ENCODE measurements at places on chromosomes 4 and X. TPM values are rescaled to one million over a fixed set of nuclear protein-coding genes. Genes with fewer than 3 reads are reported as not detected.
A peak's percentile ranks its signal among the peaks of the same experiment; 100 is the strongest.

DNA sequence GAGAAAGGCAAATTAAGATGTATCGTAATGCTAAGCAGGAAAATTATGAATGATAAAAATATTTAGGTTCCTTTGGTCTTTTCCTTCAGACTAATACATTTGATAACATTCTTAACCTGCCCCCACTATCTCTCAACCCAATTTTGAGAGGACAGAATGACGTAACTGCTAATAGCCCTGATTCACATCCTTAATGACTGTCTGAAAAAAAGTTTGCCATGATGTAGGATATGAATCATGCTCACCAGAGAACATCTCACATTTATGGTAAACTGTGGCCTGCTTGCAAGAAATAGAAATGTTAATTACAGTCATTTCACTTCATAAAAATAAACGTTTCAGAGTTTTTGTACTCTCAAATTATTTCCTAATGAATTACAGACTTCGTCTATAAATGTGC, 128.0 kb upstream of the VEGFC start:
- no peak for DNase-seq
- H3K4me3 ChIP-seq: no peak overlapping the region
- no peaks in the 10 kb centered on the region for H3K36me3 ChIP-seq
- H3K4me1 ChIP-seq: no peaks in the 10 kb centered on the region
- H3K27me3 ChIP-seq: no peaks in the 10 kb centered on the region

DNA sequence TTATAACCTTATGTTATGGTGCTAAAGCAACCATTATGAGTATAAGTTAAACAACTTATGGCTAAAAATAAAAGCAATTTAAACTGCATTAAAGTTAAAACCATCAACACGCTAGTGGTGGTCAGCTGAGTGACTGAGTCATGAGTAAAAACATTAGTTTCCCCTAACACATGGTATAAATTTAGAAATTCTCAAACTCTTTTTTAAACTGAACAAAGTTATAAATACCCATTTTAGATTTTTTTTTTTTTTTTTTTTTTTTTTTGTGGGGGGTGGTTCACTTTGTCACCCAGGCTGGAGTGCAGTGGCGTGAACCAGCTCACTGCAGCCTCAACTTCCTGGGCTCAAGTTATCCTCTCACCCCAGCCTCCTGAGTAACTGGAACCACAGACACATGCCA, 5.4 kb upstream of the BBS7 start:
- no peak overlapping the region for H3K27ac ChIP-seq
- H3K4me3 ChIP-seq: no peak overlapping the region
- peaks cover 39% of the 10 kb centered on the region for H3K27me3 ChIP-seq
- H3K4me1 ChIP-seq: peaks cover 11% of the 10 kb centered on the region

DNA sequence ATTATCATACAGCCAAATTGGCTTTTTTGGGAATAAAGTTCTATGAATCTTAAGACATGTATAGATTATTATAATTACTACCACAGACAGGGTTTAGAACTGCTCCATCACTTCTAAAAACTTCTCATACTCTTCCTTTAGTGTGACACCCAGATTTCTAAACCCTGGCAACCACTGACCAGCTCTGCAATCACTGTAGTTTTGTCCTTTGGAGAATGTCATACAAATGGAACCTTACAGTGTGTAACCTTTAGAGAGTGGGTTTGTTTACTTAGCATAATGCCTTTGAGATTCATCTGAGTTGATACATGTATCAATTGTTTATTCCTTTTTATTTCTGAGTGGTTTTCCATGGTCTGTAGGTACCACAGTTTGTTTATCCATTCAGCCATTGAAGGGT, 95.0 kb downstream of the TMEM164 start:
- H3K27ac ChIP-seq: no peak overlapping the region
- no peaks in the 10 kb centered on the region for H3K27me3 ChIP-seq
- H3K4me3 ChIP-seq: no peak overlapping the region
- no peak for DNase-seq

GRCh38 chrX:13646154-13646549, 6.8 kb upstream of the TCEANC start:
- peak; percentile 28 for DNase-seq
- peaks cover 6% of the 10 kb centered on the region for H3K4me1 ChIP-seq
- H3K36me3 ChIP-seq: no peaks in the 10 kb centered on the region
- H3K27me3 ChIP-seq: no peaks in the 10 kb centered on the region
- no peak overlapping the region for H3K4me3 ChIP-seq

Gene EMCN
- total RNA-seq: not detected

Gene NPFFR2
- not detected for total RNA-seq

Gene FANCB
- total RNA-seq: 12.0 TPM

Data from activated naive CD8-positive, alpha-beta T cell treated with anti-CD3 and anti-CD28 coated beads, Interleukin-2, amount 10 ng/mL, durations not matched to agents 7 days and 5 days (primary cell).